ENCODE measurements at places on chromosomes 1 and 21.

GRCh38 chr1:67241200-67241746 is 66.4 kb upstream of the IL12RB2 start:
- DNase-seq: no peak

DNA sequence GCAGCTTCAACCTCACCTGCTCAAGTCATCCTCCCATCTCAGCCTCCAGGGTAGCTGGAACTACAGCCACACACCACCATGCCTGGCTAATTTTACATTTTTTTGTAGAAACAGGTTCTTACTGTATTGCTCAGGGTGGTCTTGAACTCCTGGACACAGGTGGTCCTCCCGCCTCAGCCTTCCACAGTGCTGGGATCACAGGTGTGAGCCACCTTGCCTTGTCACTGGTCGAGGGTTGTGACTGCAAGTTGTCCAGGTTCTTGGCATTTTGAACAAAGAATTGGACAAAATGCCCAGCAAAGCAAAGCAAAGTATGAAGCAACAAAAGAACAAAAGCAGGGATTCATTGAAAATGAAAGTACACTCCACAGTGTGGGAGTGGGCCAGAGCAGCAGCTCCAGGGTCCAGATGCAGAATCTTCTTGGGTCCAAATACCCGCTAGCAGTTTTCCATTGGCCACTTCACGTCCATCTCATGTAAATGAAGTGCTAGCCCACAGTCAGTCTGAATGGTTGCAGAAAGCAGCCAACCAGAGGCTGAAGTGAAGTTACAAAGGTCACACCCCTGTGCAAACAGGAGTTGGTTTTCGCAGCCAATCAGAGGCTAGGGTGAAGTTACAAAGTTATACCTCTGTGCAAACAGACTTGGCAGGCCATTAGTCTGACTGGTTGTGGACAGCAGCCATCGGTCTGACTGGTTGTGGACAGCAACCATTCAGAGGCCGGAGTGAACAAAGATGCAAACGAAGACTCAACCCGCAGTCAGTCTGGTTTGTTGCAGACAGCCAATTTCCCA is 109.5 kb upstream of the KIF26B start:
- no peak for DNase-seq

DNA sequence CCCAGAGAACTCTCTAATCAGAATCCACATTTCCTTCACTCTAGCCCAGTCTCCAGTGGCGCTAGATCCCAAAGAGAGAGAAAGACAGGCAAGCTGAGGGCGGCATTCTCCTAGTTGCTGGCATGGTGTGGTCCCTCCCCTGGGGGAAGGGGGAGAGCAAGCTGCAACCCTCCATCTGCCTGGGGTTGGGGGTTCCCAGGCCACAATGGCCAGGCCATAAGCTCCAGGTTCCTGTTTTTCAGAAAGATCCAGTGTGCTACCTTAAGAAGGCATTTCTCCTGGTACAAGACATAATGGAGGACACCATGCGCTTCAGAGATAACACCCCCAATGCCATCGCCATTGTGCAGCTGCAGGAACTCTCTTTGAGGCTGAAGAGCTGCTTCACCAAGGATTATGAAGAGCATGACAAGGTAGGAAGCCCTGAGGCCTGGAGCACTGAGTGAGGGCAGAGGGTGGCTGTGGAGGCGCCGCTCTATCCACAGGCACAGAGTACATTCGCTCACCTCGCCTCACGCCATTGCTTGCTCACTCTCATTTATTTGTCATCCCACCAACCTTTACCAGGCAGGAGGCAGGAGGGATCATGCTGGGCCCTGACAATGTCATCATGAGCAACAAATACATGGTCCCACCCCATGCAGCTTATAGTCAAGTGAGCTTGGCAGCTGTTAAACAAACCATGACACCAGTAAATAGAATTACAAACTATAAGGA is 6.6 kb downstream of the CSF1 start:
- DNase-seq: no peak

GRCh38 chr1:179016706-179017382 is 8.8 kb upstream of the FAM20B start:
- no peak for DNase-seq

- DNase-seq: no peak
These were observed 650.8 kb downstream of the PLPP3 start for GRCh38 chr1:55928576-55928975.

DNA sequence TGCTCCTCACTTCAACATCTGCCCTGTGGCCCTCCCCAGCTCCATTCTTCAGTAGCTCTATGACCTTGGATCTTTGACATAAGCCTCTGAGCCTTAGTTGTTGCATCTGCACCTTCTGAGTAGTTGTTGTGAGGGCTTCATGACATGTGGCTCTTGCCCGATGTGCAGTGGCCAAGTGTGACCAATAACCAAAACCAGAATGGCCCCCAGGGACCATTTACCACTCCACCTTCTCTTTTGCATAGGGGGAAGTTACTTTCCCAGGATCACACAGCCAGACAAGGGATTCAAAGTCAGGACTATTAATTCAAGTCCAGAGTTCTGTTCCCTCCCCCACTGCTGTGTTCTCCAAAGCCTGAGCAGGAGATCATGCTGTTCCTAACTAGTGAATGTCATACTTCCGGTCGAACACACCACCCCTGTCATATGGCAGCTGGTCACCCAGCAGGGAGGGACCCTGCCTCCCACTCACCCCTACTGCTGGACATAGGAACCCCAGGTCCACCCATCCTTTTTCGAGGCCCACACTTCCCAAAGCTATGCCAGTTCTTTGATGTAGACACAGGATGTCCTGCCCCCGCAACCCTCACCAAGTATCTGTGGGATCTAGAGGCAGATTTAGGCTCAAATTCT is 4.0 kb downstream of the FGR start:
- DNase-seq: no peak

All from activated CD4-positive, alpha-beta T cell treated with anti-CD3 and anti-CD28 coated beads, Interleukin-2, amount 50 U/mL, for 1 hour (primary cell).